Omental fat pad (tissue), 4 donors: ENCODE measurements at places on chromosomes 12 and 14.

DNA sequence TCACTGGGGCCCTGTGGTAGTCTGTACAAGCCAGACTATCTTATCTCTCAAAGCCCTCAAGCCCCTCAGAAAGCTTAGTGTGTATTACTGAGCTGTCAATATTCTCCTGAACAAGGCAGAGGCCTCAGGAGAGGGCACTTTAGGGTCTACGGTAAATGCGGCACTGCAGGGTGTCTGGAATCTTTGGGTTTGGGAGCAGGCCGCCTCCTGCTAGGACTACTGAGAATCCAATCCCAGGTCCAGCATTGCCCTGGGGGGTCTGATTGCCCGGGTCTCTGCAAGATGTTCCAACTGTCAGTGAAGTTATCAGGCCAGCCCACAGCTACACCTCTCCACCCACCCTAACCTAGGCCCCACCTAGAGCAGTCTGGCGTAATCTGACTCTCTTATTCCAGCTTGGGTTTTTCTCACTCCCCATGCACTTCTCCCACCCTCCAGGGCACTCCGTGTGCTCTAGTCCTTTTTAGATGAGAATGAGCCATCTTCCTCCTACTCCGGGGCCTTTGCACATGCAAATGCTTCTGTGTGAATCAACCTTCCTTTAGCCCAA, 4.3 kb upstream of the ZFP36L1 start:
- DNase-seq = no peak

GRCh38 chr12:49276304-49277290, 11.7 kb downstream of the TUBA1C start:
- no peak for DNase-seq

GRCh38 chr12:2479851-2480535, 314.8 kb upstream of the FKBP4 start:
- no peak for DNase-seq

DNA sequence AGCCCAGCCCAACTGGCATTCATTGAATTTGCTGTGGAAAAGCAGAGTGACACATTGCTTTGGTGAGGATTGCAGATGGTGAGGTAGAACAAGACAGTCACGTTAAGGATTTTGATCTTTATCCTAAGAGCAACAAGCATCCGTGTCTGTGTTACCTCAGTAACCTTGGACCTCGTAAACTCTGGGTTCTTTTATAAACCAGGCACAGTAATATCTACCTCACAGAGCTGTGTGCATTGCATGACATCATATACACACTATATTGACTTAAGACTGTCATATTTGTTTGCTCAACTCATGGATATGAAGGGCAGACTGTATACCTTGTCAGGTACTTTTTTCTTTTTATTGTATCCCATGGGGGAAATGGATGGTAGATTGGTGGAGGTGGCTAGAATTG, 156.2 kb downstream of the ETV6 start:
- no peak for DNase-seq

- no peak for DNase-seq
These were observed 3.0 kb downstream of the SRRM4 start for GRCh38 chr12:118984161-118984943.
